ENCODE measurements at places on chromosomes 11 and 22.

DNA sequence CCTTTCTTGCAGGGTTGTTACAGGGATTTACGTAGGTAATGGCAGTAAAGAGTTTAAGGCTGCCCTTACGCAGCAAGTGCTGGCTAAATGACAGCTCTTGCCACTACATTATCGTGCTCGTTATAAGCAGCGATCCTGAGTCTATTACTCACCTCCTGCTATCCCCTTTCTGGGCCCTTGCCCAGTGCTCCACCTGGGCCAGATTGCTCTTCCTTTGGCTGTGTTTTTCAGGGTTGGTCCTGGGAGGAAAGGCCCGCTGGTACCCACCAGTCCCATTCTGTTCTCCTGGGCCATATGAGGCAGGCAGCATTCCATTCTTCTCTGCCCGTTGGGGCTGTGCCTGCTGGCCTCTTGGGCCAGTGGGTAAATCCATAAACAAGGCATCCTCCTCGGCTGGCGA is 87.5 kb downstream of the C11orf58 start:
- DNase-seq = no peak

- DNase-seq = no peak
These were observed 65.8 kb downstream of the MORC2 start for GRCh38 chr22:30902496-30903357.

DNA sequence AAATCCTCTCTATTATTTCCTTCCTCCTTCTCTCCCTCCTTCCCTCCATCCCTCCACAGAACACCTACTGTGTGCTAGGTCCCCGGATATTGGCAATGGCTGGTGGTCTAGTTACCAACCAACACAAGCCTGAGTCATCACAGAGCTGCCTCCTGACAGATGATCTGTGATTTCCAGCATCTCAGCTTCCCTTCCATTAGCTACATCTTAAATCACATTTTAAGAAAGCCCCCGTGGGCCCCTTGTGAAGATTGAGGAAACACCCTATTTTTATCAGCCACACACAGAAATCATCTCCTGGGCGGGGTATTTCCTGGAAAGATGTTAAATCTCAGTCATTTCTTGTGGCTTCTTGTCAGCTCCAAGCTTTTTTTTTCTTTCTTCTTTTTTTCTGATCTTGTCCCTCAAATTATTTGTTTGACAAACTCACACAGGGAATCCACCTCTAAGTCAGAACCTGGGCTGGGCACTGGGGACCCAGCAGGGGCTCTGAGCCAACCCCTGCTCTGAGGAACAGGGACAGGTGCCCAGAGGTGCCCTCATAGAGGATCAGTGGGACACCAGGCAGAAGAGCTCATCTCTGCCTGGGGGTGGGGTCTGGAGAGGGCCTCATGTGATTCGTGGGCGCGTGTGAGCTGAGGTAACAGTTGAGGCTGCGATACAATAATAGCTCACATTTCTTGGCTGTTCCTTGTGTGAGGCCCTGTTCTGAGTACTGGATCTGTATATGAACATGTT is 42.4 kb downstream of the CACNA1I start:
- DNase-seq = no peak

- no peak for DNase-seq
These were observed 37.7 kb downstream of the NF2 start for GRCh38 chr22:29641042-29641699.

- no peak for DNase-seq
These were observed 14.0 kb downstream of the MPEG1 start for GRCh38 chr11:59198726-59199125.

GRCh38 chr11:134640971-134641968 is 229.2 kb upstream of the B3GAT1 start:
- DNase-seq = no peak

- no peak for DNase-seq
These were observed 35.0 kb upstream of the MAPK1 start for GRCh38 chr22:21902296-21903087.
